Esophagus mucosa (tissue), 1 donor: ENCODE measurements at places on chromosomes 7 and 10. TPM values are rescaled to one million over a fixed set of nuclear protein-coding genes. Genes with fewer than 3 reads are reported as not detected.
A peak's percentile ranks its signal among the peaks of the same experiment; 100 is the strongest.

- ATAC-seq: no peak
Observed at GRCh38 chr7:30331338-30331737, 46.9 kb downstream of the ZNRF2 start.

GRCh38 chr7:70553364-70553763 is 578.6 kb upstream of the GALNT17 start:
- ATAC-seq: peak; percentile 57

- no peak for ATAC-seq
Observed at GRCh38 chr10:80148166-80148805, 15.8 kb downstream of the PLAC9 start.

DNA sequence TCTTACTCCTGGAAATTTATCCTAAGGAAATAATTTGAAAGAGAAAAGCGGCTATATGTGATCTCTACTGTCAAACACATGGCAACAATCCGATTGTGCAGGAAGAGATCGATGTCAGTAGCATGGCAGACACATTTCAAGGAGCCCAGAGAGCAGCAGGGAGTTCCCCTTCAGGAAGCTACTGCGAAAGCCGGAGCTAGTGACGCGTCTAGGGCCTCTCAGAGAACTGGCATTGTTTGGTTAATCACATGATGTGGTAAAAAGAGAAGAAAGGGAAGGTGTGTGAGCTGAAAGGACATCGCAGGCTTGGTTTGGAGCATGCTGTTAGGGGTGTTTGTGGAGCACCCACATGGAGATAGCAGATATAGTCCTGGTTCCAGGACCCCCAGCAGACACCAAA is 74.9 kb downstream of the BEND7 start:
- ATAC-seq: peak; percentile 39

The TCAF2 gene
- total RNA-seq: 9.8 TPM

The RAB19 gene
- total RNA-seq: 0.20 TPM

The CFAP43 gene
- total RNA-seq: not detected
